ENCODE measurements at places on chromosomes 3 and 15. TPM values are rescaled to one million over a fixed set of nuclear protein-coding genes. Genes with fewer than 3 reads are reported as not detected.

DNA sequence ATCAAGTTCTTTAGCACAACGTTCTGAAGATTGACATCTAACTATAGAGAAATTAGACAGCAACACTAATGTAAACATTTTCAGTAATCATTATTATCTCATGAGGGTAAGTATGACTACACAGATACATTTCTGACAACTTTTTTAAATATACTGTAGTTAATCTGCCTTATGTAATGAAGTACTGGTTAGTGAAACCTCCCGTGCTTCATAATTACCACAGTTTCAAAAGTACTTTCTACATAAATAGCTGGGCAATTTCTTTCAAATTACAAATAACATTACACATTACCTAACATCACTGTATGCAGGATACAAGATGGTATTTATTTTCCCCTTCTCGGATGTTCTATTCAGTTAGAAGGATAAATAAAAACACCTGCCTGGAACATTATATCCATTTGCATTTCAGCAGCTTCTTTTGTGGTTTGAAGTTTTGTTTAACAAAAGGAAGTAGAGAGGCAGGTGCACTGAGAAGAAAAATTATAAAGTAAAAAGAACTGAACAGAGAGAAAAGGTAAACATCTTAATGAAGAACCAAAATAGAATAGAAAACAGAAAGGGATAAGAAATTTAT is 1241.5 kb upstream of the GBE1 start:
- no peak for DNase-seq

DNA sequence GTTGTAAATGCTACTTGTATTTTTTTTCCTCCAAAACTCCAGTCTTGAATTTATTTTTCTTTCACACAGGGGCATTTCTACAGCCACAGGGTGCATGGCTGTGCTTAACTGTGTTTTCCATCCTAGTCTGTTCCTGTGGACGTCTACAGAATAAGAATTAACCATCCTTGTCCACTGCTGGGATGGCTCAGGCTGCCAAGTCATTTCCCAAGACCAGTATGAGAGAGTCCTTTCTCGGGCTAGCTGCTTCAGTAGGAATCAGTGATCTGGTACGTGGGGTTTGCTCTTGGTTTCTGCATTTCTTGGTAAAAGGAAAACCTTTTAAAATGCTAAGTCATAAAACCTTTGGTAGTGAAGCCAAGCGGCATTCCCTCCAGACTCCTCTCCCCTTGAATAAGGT is 29.8 kb downstream of the CHDH start:
- DNase-seq = no peak

Gene GASK1A
- total RNA-seq = 0.32 TPM

GRCh38 chr3:188062216-188062615 is 91.7 kb upstream of the LPP start:
- no peak for DNase-seq

- DNase-seq = no peak
Observed at GRCh38 chr3:52084216-52084945, 28.0 kb upstream of the DUSP7 start.

DNA sequence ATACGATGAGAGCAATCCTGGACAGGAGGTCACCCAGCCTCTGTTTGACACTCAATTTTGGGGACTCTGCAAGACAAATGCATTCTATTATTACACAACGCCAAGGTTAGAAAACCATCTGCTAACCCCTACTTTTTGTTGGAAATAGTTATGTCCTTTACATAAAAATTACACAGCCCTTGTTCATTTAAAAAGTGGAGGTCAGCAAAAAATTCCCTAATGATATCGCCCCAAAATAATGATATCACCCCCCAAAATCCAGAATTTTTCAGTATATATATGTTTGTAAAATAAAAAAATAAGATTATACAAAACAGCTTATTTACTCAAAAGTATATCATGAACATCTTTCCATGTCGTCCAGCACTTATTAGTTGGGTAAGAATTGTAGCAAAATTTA is 11.4 kb downstream of the ROPN1 start:
- no peak for DNase-seq

- DNase-seq = peak; percentile 67
Observed at GRCh38 chr3:71710906-71711494, 14.2 kb downstream of the EIF4E3 start.

DNA sequence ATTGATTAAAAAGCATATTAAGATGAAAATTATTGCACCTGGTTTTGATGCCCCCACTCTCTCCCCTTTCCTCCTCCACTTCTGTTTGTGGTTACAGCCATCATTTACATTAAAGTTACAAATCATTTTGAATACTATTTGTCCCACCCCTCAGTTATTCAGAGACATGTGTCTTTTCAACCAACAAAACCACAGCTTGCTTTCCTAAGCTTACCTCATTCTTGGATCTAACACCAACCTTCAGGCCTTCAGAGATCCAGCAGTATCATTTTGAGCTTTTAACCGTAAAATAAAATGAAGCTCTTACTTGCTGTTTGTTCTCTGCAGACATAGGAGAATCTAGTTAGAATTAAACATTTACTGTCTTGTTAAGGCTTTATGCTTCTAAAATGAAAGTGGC is 4.7 kb downstream of the PXYLP1 start:
- DNase-seq = no peak

DNA sequence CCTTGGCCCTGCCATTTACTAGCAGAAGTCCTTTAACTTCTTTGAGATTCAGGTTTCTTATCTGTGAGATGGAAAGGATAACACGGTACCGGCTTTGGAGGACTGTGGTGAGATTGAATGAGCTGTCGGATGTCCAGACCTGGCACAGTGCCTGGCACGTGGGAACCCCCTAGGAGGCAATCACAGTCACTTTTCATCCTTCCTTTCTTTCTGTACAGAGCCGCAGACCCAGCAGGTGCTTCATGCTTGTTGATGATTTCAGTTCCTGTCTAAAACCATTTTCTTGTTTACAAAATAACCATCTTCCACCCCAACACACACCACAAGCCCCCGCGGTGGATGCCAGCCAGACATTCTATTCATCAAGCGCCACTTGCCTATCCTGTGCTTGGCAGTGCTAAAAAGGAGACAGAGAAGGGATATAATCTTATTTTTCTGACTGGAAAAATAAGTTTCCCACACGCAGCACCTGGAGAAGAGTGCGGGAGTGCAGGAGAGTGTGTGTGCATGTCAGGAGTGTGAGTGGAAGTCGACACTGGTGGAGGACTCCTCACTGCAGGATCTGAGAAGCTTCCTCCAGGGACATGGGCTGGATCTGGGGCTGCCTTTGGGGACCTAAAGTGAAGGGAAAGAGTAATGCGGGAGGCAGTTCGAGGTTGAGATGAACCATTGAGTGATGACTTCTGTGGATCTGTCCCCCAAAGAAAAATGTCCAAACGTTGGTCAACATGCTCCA is 85.7 kb downstream of the ST6GAL1 start:
- no peak for DNase-seq

GRCh38 chr15:73335471-73335870 is 33.3 kb downstream of the HCN4 start:
- DNase-seq = no peak

- no peak for DNase-seq
Observed at GRCh38 chr3:189606774-189607173, 24.4 kb upstream of the TP63 start.

GRCh38 chr3:132222868-132223538 is 94.2 kb upstream of the ACP3 start:
- DNase-seq = no peak

DNA sequence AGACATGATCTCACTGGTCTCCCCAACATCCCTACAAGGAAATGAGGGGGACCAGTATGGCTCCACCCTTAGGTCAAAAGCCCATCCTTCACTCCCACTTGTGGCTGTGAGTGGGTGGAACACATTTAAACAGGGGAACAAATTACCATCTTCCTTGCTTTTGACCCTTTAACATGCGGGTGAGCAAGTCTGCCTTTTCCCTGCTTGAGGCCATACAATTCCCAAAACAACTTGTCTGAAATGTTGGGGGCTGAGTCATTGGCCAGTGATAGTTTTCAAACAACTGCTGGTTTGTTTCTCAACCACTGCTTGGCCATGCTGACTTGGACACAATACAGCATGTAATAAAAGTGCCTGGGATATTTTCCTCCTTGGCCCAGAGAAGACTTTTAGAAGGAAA is 39.6 kb downstream of the COL8A1 start:
- peak; percentile 95 for DNase-seq

DNA sequence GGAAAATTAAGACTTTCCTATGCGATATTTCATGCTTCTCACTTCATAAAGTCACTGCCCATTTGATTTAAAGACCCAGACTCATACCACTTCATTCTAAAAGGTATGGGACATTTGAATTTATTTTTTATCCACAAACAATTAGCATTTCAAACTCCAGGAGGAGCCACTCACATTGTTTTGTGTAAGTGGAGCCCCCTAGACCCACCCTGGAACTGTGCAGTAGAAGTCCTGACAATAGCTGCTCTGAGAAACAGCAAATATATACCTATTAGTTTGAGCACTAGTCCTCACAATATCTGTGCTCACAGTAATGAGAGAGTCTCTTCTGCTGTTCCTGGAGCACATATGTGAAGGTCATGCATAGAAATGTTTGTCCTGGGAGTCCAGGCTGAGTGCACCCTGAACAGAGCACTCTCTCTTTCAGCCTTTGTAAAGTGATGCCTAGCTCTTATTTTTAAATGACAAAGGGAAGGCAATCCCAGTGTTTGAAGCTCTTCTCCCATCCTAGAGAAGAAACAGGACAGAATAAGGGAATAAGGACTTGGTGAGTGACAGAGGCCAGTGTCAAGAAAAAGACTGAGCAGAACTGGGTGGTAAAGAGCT is 127.5 kb upstream of the STRIT1 start:
- no peak for DNase-seq

DNA sequence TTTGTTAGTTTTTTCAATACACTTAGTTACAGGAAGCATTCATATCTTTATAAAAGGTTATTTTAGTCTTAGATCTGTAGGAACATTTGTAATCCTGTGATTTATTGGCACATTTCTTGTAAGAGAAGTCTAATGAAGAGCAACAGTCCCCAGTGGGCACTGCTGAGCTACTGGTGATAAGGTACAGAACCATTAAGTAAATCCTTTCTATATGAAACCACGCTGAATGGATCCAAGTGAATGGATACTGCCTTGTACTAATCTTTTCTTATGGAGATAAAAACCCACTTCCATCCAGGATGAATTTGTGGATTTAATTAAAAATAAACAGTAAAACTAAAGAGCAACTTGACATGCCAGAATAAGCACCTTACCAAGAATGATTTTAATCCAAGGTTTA is 64.0 kb downstream of the SHQ1 start:
- no peak for DNase-seq

DNA sequence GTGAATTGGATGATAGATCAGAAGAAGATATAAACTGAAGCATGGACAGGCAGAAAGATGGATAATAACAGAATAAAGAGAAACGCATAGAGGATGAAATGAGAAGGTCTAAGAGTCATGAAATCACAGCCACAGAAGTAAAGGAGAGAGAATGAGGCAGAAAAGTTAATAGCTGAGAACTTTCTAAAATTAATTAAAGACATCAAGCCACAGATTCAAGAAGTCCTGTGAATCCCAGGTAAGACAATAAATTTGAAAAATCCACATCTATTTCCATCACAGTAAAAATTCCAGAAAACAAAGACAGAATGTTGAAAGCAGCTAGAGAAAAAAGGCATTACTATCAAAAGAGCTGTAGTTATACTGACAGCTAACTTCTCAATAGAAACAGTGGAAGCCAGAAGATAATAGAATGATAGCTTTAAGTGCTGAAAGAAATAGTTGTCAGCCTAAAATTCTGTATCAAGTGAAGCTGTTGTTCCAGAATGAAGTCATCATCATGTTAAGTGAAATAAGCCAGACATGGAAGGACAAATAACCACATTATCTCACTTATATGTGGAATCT is 12.0 kb downstream of the ACVR2B start:
- DNase-seq = no peak

Gene ARID3B
- total RNA-seq = 2.6 TPM

DNA sequence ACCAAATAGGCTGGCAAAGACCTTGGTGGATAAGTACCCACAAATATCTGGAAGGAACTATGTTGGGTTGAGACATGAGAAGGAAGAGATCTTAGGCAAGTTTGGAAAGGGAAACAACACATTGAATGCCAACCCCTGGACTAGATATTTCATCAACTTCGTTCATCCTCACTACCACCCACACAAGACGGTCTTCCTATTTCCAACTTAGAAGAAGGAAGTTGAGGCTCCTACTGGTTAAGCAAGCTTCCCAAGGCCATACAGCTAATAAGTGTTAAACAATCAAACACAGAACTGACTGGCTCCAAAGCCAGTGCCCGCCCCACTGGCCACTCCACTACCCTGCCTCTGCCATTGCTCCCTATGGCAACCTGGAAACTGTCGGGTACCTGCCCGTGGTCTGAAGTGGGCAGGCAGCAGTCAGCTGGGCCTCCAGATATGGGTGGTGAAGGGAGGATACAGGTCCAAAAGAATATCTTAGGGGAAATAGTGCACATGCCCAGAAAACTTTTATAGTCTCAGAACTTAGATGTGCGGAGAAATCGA is 94.9 kb downstream of the LIPC start:
- no peak for DNase-seq

GRCh38 chr3:45109771-45110508 is 36.2 kb downstream of the CDCP1 start:
- peak; percentile 95 for DNase-seq

GRCh38 chr3:15623535-15624440 is 22.2 kb downstream of the BTD start:
- DNase-seq = no peak

DNA sequence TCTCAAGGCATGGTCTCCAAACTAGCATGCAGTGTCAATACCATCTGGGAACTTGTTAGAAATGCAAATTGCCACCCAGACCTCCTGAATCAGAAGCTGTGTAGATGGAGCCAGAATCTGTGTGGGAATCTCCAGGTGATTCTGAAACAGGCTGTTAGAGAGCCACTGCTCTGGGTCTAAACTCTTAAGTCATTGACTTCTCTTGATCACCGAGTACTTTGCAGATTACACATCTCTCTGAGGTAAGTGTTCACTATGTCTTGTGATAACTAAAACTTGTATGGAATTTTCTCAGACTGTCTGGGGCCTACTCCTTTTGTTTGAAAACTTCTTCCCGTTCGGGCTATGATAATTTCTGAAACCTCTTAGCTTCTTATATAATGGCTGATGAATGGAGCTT is 315.6 kb downstream of the EDEM1 start:
- no peak for DNase-seq

Gene VEPH1
- 10.3 TPM for total RNA-seq

DNA sequence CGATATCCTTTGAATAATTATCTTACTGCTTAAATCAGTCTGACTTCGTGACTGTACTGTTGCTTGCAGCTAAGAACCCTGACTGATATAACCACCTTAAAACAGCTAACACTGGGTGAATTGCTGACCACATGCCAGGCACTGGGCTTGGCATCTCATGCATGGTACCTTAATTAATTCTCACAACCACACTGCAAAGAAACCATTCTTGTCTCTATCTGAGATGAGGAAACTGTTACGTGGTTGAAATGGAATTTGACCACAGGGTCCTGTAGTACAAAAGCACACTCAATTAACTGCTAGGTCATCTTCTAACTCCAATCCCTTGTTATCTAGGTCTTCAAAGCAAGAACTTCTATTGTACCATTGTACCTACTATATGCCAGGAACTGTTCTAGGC is 92.7 kb upstream of the PRICKLE2 start:
- no peak for DNase-seq

- no peak for DNase-seq
Observed at GRCh38 chr3:72196377-72196929, 411.5 kb upstream of the PROK2 start.

GRCh38 chr15:67199391-67199790 is 55.1 kb downstream of the AAGAB start:
- no peak for DNase-seq

Gene CIAO2A
- total RNA-seq = 55.1 TPM

- DNase-seq = peak; percentile 99
Observed at GRCh38 chr3:102089904-102090720, 240.8 kb downstream of the NFKBIZ start.

GRCh38 chr3:184549796-184550577 is 11.6 kb upstream of the EPHB3 start:
- DNase-seq = no peak

Gene GRAMD2A
- under 0.01 TPM for total RNA-seq
